ENCODE measurements at places on chromosomes 2 and 18. TPM values are rescaled to one million over a fixed set of nuclear protein-coding genes. Genes with fewer than 3 reads are reported as not detected.

Gene REEP1
- polyA plus RNA-seq: 76.7 TPM

Gene SMPD4
- 34.4 TPM for polyA plus RNA-seq

Gene SCYGR3
- polyA plus RNA-seq: not detected

Gene GALR1
- polyA plus RNA-seq: not detected

Gene CREG2
- polyA plus RNA-seq: 3.6 TPM
